ENCODE measurements at places on chromosomes 4 and X.

DNA sequence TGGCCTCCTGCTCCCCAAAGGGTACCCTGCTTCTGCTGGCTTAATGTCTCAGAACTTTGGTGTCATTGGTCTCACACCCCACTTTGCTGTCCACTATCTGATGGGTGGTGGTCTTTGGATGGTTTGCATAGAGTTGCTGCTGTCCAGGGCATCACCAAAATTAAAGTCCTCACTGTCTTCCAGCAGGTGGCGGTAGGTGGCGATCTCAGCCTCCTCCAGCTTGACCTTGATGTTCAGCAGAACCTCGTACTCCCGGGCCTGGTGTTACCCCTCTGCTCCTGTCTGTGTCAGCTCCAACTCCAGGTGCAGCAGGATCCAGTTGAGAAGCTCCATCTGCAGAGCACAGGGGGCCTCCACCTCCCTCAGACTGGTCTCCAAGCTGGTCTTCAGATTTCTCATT, 1169.5 kb upstream of the PABPC4L start:
- DNase-seq, result no peak

GRCh38 chrX:153435845-153436244, 10.0 kb downstream of the TREX2 start:
- DNase-seq, result no peak

DNA sequence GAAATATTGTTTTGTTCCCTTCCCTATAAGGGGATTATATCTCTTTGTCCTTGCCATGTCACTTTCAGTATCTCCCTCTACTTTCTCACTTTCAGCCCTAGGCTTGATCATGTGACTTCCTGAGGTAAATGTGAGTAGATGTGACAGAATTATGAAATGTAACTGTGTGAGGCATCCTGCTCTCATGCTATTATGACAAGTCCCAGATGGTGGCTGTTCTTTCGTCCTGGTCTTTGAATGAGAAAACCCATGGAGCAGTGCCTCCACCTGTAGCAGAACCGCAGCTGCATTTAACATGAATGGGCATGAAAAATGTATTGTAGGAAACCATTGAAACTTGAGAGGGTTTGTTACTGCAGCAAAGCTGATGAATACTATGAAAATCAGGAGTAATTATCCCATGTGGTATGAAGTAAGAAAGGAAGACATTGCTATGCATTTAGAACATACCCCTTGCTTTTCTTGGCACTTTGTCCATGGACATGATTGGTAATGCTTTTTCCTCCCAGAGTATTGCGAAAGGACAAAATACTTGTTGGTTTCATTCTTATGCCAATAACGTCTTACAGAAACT, 202.2 kb upstream of the GPRIN3 start:
- DNase-seq, result no peak

DNA sequence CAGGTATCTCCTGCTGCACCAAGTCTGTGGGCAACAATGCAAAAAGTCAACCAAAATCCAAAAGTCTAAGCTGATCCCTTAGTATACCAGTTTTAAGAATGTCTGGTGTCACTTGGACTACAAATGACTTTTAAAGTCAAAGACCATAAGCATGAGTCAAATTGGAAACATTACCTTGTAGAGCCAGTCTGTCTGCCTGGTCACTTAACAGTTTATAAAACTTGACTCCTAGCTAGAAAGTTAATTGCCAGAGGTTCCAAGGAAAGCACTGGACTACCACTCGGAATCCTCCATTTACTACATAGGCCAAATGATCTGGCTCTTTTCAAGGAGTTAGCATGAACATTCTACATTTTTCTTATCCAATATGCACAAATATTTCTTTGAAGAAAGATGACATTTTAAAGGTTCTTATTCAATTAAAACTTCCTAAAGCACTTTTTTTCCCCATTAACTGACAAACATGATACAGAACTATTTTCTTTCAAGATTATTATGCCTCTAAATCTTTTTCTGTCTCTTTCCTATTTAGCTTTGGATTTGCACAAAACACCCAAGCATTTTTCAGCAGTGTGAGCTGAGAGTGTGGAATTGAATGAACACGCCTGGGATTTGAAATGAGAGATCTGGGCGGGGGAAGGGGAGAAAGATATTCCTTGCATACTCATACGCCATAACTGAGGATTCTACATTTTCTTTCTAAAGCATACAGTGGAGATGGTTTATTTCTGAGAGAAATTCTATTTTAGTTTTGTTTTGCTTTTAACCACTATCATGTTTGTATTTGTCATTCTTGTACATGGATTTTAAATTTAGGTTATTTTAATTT, 188.4 kb downstream of the SHROOM3 start:
- no peak for DNase-seq

DNA sequence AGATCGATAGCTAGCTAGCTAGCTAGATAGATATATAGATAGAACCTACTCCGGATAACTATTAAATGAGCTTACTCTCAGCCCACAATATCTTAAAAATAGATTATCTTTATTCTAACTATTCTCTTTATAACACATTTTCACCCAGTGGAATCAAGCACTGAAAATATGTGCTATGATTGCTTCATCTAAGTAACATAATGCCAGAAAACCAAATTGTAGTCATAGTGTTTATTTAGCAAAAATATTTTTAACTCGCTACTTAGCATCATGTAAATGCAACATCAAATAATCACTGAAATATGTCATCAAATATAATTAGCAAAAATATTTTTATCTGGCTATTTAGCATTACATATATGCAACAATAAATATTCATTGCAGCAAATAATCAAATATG, 1.5 kb downstream of the TMEM156 start:
- DNase-seq, result no peak

- DNase-seq, result no peak
Observed at GRCh38 chr4:183758061-183758757, 99.1 kb downstream of the TRAPPC11 start.

GRCh38 chrX:23637187-23637586, 30.1 kb upstream of the PRDX4 start:
- no peak for DNase-seq

GRCh38 chr4:107299646-107300045, 263.5 kb upstream of the DKK2 start:
- no peak for DNase-seq

DNA sequence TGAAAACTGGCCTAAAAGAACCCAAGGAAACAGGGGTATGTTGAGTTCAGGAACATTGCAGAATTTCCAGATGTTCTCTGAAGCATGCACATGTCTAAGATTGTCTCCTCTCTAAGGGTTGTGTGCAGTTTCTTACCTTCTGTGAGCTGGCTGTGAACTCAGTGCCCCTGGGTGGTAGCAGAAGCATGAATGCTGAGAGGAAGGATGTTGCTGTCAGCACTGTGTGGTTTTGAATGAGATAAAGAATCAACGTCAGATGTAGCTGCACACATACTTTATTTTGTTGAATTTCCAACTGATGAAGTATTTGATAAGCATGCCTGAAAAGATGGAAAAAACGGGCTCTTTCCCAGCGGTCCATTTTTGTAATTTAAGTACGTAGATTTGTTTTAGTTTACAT, 23.8 kb upstream of the CD38 start:
- no peak for DNase-seq

GRCh38 chrX:103376118-103376978, at the start of gene BEX3:
TSS of gene BEX3 (plus strand) at chrX:103376538. CDS start at chrX:103377522, 984 bp downstream.
- no peak for DNase-seq

GRCh38 chr4:158945529-158946108, 157.3 kb upstream of the RAPGEF2 start:
- DNase-seq, result no peak

- DNase-seq, result no peak
Observed at GRCh38 chr4:75831856-75832405, 70.3 kb downstream of the PPEF2 start.

DNA sequence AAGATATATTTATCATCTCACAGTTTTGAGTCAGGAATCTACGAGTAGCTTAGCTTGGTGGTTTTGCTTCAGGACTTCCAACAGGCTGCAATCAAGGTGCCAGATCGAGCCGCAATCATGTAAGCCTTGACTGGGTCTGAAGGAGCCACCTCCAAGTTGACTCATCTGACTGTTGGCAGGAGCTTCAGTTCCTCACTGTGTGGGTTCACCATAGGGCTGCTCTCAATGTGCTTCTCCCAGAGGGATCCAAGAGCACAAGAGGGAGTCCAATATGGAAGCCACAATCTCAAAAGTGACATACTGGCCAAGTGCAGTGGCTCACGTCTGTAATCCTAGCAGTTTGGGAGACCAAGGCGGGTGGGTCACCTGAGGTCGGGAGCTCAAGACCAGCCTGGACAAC, 26.5 kb downstream of the DCHS2 start:
- DNase-seq, result no peak

DNA sequence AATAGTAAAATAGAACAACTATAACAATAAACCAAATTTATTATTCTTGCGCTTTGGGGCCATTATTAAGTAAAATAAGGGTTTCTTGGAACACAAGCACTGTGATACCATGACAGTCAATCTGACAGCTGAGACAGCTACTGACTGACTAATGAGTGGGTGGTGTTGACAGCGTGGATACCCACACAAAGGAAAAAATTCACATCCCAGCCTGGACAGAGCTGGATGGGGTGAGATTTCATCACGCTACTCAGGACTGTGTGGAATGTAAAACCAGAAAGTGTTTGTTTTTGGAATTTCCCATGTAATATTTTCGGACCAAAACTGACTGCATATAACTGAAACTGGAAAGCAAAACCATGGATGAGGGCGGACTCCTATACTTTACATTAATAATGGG, 48.8 kb downstream of the IGFBP7 start:
- no peak for DNase-seq

- no peak for DNase-seq
Observed at GRCh38 chr4:14336656-14337055, 665.6 kb upstream of the CPEB2 start.

DNA sequence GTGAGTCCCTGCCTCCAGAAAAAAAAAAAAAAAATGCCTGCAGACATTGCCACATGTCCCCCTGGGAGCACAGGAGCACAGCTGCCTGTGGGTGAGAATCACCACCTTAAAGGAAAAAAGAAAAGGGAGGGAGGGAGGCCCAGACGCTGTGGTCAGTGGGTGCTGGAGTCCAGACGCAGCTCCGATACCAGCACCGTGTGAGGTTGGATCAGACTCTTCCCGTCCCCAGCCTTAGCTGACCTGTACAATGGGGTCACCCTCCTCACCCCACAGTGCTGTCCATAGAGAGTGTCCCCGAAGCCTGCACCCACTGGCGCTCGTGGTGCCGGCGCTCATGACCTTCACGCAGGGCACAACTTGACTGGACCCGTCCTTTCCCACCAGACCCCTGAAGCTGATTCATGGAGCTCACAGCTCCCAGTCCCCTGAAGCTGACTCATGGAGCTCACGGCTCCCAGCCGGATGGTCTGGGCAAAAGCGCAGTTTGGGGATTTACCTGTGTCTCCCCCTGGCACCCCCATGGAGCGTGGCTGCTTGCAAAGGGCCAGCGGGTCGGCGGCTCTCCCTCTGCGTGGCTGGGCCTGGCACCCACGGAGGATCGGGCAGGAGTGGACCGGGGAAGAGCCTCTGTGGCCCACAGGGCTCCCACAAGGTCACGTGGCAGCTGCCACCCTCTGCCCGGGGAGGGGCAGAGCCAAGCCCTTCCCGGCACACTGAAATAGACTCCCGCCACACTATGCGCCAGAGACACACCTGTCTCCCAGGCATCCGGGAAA, 31.4 kb downstream of the ABLIM2 start:
- no peak for DNase-seq

GRCh38 chrX:8841911-8842310, 40.7 kb upstream of the FAM9A start:
- no peak for DNase-seq

- DNase-seq, result no peak
Observed at GRCh38 chr4:10201381-10202223, 85.0 kb upstream of the WDR1 start.

- DNase-seq, result peak; percentile 25
Observed at GRCh38 chr4:80362578-80363181, 27.1 kb downstream of the CFAP299 start.

DNA sequence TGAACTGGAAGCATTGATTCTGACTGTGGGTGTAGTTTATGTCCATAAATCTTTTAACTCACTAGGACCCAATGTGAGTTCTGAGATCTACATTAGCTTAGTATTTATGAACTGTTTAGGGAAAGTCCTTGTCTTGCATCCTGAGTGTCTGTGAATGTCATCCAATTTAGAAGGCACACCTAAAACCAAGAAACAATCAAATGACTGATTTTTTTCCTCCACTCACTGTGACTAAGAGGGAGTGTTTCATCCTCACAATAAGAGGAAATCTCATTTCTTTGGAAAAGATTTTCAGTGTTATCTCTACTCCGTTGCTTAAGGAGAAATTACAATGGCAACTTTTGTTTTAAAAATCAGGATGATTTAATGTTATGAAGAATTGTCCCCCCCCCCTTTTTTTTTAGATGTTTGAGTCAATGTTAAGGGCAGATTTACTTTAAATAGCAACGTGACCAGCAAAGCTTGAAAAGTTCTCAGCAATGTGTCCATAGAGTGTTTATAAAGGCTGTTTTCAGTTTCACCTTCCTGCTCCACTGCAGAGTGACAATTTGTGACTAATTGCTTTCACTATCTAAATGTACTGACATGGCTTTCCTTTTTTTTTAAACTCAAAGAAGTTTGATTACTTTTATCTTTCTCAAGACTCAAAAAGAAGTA, 173.0 kb downstream of the SPCS3 start:
- no peak for DNase-seq

- no peak for DNase-seq
Observed at GRCh38 chrX:147832707-147833348, 78.9 kb upstream of the FMR1 start.

- no peak for DNase-seq
Observed at GRCh38 chr4:38482696-38483095, 181.3 kb upstream of the KLF3 start.

DNA sequence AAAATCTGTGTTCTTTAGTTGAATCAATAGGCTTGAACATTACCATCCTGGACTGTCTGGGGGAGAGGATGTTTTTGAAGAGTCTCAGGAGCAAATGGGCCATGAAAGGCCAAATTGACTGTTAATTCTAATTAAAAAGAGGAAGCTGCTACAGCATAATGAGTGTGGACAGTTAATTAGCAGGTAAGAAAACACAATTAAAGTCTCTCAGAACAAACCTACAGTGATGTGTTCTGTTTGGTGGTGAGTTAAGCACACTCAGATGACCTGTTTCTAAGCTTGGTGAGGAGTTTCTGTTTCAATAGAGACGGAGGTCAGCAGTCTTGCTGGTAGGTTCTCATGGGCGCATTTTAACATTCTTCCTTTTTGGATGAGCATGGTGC, 68.1 kb downstream of the DRD5 start:
- DNase-seq, result no peak

Measured in activated T-cell treated with anti-CD3 and anti-CD28 coated beads for 48 hours (primary cell).